ENCODE measurements at places on chromosomes 3 and 15. TPM values are rescaled to one million over a fixed set of nuclear protein-coding genes. Genes with fewer than 3 reads are reported as not detected.
A peak's percentile ranks its signal among the peaks of the same experiment; 100 is the strongest.

Gene MORC1
- total RNA-seq, result 0.18 TPM

Gene CCDC54
- not detected for total RNA-seq

Gene CLDN1
- 11.4 TPM for total RNA-seq

Gene MEX3B
- 31.9 TPM for total RNA-seq

Gene SIDT1
- total RNA-seq, result not detected

Gene MFSD1
- 31.5 TPM for total RNA-seq

Gene BFSP2
- not detected for total RNA-seq

Gene ADGRG7
- total RNA-seq, result not detected

Gene UBXN7
- 110 TPM for total RNA-seq

Gene GNAT1
- total RNA-seq, result 0.27 TPM

Gene CNTN3
- 1.5 TPM for total RNA-seq

Gene SUSD5
- 1.7 TPM for total RNA-seq

Gene CASR
- 0.02 TPM for total RNA-seq

Gene SH2D7
- total RNA-seq, result not detected

Gene RTP4
- 0.83 TPM for total RNA-seq

Gene FBXL2
- 25.6 TPM for total RNA-seq

Gene TMEM158
- total RNA-seq, result 5.1 TPM

DNA sequence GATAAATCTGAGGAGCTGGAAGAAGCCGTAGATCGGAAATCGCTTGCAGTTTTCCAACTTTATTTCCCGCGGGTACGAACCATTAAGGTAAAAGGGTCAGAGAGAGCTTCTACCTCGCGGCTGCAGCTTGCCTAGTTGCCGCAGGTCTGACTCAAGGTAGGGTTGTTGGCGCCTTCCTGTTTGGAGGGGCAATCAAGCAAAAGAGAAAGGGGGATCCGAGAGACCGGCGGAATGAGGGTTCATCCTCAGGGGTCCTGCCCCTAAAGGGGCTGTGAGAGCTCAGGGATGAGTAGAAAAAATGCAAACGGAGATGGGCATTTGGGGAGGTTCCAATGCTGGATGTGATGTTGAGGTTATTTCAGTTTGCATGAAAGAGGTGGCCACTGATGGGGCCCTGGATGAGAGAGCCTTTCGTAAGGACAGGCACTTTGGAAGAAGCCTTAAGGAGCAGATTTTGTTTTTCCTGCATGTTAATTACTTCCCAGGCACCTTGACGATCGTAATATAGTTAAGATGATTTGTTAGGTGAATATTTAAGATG lies 265.4 kb downstream of the CGGBP1 start:
- peak overlapping the region; percentile 70 for H3K4me3 ChIP-seq
- peaks cover 13% of the 10 kb centered on the region for H3K4me1 ChIP-seq
- H3K27ac ChIP-seq, result no peak overlapping the region

DNA sequence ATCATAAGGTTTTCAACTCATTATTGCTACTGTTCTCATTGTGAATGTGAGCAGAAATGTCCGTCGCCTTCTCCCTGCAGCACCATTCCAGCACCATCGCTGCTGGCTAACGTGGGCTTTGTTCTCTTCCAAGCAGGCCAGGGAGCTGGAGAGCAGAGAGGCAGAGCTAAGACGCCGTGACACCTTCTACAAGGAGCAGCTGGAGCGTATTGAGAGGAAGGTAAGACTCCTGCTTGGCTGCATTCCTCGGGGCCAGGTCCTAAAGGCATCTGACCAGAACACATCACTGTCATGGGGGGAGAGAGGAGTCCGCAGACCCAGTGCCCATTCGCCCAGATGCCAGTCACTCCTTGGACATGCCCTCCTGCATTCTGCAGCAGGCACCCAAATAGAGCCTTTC lies 130.4 kb upstream of the PLXNA1 start:
- no peak for DNase-seq
- no peak overlapping the region for H3K4me3 ChIP-seq
- peak overlapping the region; percentile 54 for H3K27ac ChIP-seq
- H3K4me1 ChIP-seq, result peaks cover 36% of the 10 kb centered on the region
- H3K36me3 ChIP-seq, result peaks cover 2% of the 10 kb centered on the region
- H3K27me3 ChIP-seq, result no peaks in the 10 kb centered on the region

- DNase-seq, result no peak
- H3K27me3 ChIP-seq, result no peaks in the 10 kb centered on the region
- peaks cover 11% of the 10 kb centered on the region for H3K36me3 ChIP-seq
- H3K27ac ChIP-seq, result peak overlapping the region; percentile 7
- peaks cover 25% of the 10 kb centered on the region for H3K4me1 ChIP-seq
Measured at GRCh38 chr3:172078244-172078643, 38.9 kb downstream of the FNDC3B start.

DNA sequence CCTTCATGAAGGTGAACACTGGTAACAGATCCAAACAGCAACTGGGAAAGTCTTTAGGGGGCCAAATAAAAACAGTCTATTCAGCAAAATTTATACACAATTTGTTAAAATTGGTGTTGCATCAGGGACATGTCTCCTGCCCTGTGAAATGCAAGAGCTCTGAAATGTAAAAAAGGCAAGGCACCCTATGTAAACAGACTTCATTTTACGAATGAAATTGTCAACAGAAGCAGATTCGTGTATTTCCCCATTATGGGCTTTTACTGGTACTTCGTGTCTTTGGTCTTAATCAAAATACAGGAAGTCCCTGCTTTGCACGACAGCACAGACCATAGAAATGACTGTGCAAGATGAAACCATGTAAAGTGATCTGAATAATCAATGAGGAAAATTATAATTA lies 127.3 kb upstream of the THBS1 start:
- no peak overlapping the region for H3K27ac ChIP-seq
- no peaks in the 10 kb centered on the region for H3K36me3 ChIP-seq
- no peaks in the 10 kb centered on the region for H3K27me3 ChIP-seq
- DNase-seq, result no peak

GRCh38 chr3:136750209-136750896 lies 1.8 kb downstream of the STAG1 start:
- DNase-seq, result no peak
- H3K4me1 ChIP-seq, result peaks cover 41% of the 10 kb centered on the region
- peak overlapping the region; percentile 96 for H3K27ac ChIP-seq
- no peaks in the 10 kb centered on the region for H3K27me3 ChIP-seq
- H3K4me3 ChIP-seq, result peak overlapping the region; percentile 78

DNA sequence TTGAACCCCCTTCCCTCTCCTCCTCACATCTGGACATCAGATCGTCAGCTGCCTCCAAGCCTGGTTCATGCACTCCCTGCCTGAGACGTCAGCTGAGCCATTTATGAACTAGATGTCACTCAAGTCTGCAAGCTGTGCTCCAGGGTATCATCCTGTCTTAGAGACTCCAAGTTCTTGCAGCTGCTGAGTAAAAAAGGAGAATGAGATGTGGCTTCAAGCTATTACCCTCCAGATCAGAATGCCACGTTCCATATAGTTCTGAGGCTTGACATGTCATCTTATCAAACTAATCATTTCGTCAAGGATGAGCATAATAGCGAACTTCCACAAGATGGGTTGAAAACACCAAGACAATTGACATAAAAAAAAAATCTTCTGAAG lies 766.3 kb downstream of the TBL1XR1 start:
- no peak overlapping the region for H3K27ac ChIP-seq
- H3K4me3 ChIP-seq, result no peak overlapping the region
- peaks cover 29% of the 10 kb centered on the region for H3K4me1 ChIP-seq
- H3K27me3 ChIP-seq, result peaks cover 3% of the 10 kb centered on the region

DNA sequence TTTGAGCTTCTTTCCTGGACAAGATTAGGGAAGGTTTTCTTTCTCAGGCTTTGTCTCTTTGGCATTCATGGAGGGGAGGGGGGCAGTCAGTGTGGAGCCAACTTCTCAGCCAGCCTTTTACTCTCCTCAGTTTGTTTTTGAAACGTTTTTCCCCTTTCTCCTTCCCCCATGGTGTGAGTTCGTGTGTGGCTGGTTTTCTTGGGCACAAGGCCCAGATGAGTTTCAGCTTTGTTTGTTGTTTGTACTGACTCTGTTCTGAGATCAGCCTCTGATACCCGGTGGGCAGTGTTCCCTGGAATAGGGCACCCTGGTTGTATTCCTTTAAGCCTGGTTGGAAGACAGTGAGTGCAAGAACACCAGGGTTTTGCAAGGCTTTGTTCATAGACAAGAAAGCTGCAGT lies 168.2 kb upstream of the RARB start:
- no peak overlapping the region for H3K4me3 ChIP-seq
- no peak for DNase-seq
- H3K27me3 ChIP-seq, result no peaks in the 10 kb centered on the region
- H3K36me3 ChIP-seq, result peaks cover 4% of the 10 kb centered on the region
- H3K27ac ChIP-seq, result no peak overlapping the region
- peaks cover 10% of the 10 kb centered on the region for H3K4me1 ChIP-seq

DNA sequence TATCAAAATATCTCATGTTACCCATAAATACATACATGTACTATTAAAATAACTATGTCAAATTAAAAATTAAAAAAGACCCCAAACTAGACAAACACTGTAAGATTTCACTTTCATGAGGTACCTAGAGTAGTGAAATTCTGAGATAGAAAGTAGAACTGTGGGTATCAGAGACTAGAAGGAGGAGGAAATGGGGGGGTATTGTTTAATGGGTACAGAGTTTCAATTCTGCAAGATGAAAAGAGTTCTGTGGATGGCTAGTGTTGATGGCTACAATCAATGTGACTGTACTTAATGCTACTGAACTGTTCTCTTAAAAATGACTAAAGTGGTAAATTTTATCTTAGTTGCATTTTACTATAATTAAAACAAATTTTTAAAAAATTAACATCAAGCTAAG lies 36.6 kb downstream of the RFX7 start:
- peaks cover 12% of the 10 kb centered on the region for H3K4me1 ChIP-seq
- no peak overlapping the region for H3K4me3 ChIP-seq
- H3K27ac ChIP-seq, result no peak overlapping the region
- H3K27me3 ChIP-seq, result no peaks in the 10 kb centered on the region
- DNase-seq, result no peak

- no peak overlapping the region for H3K27ac ChIP-seq
- H3K4me3 ChIP-seq, result no peak overlapping the region
- H3K27me3 ChIP-seq, result peaks cover 52% of the 10 kb centered on the region
- H3K36me3 ChIP-seq, result no peaks in the 10 kb centered on the region
- DNase-seq, result no peak
- H3K4me1 ChIP-seq, result no peaks in the 10 kb centered on the region
Measured at GRCh38 chr3:132189601-132190000, 127.6 kb upstream of the ACP3 start.

GRCh38 chr15:94610069-94610468 lies 378.7 kb downstream of the MCTP2 start:
- no peak for DNase-seq
- H3K27me3 ChIP-seq, result peaks cover 5% of the 10 kb centered on the region
- no peak overlapping the region for H3K27ac ChIP-seq
- H3K36me3 ChIP-seq, result no peaks in the 10 kb centered on the region
- no peak overlapping the region for H3K4me3 ChIP-seq
- peaks cover 7% of the 10 kb centered on the region for H3K4me1 ChIP-seq

GRCh38 chr3:172676196-172676922 lies 34.5 kb downstream of the NCEH1 start:
- no peak overlapping the region for H3K27ac ChIP-seq
- DNase-seq, result no peak
- H3K4me1 ChIP-seq, result peaks cover 13% of the 10 kb centered on the region
- H3K4me3 ChIP-seq, result no peak overlapping the region
- no peaks in the 10 kb centered on the region for H3K27me3 ChIP-seq

DNA sequence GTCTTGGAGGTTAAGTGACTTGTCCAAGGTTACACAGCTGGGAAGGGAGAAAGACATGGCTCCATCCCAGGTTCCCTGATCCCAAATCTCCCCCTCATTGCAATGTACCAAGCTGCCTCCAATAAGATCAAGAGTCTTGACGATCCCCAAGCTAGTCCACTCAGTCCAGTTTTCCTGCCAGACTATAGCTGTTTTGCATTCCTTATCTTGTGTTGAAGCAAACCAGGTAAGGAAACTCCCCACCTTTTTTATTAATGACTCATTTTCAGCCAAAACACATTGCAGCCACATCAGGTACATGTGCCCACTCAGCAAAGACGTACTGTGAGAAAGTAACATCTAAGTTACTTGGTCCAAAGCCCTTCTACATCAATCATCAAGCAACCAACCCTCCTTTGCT lies 41.9 kb downstream of the LIPC start:
- no peaks in the 10 kb centered on the region for H3K27me3 ChIP-seq
- no peak overlapping the region for H3K27ac ChIP-seq
- DNase-seq, result no peak

DNA sequence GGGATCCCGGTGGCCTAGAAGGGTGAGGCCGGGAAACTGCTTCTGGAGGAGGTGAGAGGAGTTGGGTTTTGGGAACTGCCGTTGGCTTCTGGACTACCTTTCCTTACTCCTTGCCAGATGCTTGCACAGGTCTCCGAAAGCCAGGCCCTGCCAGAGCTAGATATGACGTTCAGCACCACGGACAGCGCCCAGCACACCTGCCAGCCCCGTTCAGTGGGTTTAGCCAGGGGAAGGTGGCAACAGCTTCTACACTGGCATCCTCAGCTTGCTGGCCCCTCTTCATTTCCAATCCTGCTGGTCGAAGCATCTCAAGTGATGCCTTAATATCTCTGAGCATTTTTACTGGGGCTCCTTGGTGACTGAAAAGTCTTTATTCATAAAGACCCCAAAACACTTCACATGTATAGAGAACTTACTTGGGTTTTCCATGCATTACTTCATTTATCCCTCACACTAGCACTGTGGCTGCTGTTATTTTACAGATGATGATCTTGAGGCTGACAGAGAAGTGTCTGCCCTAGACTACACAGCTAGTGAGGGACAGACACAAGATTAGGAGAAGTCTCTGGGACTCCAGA lies 21.9 kb downstream of the HCN4 start:
- H3K27me3 ChIP-seq, result peaks cover 16% of the 10 kb centered on the region
- no peaks in the 10 kb centered on the region for H3K36me3 ChIP-seq
- H3K4me1 ChIP-seq, result no peaks in the 10 kb centered on the region
- no peak overlapping the region for H3K4me3 ChIP-seq
- DNase-seq, result peak; percentile 76

- no peaks in the 10 kb centered on the region for H3K36me3 ChIP-seq
- no peak overlapping the region for H3K27ac ChIP-seq
- no peak overlapping the region for H3K4me3 ChIP-seq
- peaks cover 23% of the 10 kb centered on the region for H3K4me1 ChIP-seq
- no peaks in the 10 kb centered on the region for H3K27me3 ChIP-seq
Measured at GRCh38 chr3:12138044-12138443, 20.7 kb downstream of the TIMP4 start.

- DNase-seq, result no peak
- H3K4me1 ChIP-seq, result no peaks in the 10 kb centered on the region
Measured at GRCh38 chr15:57866149-57866736, 159.7 kb downstream of the POLR2M start.

GRCh38 chr3:102189956-102190723 lies 244.7 kb upstream of the ZPLD1 start:
- DNase-seq, result no peak
- peaks cover 38% of the 10 kb centered on the region for H3K4me1 ChIP-seq

GRCh38 chr15:41554915-41555314 lies 4.1 kb upstream of the TYRO3 start:
- no peak overlapping the region for H3K27ac ChIP-seq
- H3K4me1 ChIP-seq, result peaks cover 24% of the 10 kb centered on the region
- no peaks in the 10 kb centered on the region for H3K27me3 ChIP-seq

- peaks cover 10% of the 10 kb centered on the region for H3K4me1 ChIP-seq
- peaks cover 21% of the 10 kb centered on the region for H3K27me3 ChIP-seq
- peaks cover 2% of the 10 kb centered on the region for H3K36me3 ChIP-seq
- no peak for DNase-seq
- no peak overlapping the region for H3K4me3 ChIP-seq
Measured at GRCh38 chr15:89016549-89017041, 71.7 kb upstream of the ABHD2 start.

All from mesothelial cell of epicardium (in vitro differentiated cells).